ENCODE measurements at places on chromosomes 12 and 14.

DNA sequence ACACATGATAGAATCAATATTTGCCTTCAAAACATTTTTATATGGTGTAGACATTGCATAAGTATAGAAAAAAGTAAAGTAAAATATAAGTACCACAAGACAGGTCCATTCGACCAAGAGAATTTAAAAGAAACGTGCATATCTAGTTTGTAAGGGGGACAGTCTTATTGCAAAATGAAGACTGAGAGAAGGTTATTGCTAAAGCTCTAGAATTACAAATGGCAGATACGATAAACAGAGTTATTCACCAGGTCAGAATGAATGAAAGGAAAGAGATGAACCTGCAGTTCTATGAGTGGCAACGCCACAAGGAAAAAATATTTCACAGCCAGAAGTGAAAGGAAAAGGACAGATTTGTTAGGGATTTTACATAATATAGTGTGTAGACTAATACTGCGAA lies 224.8 kb downstream of the PTPRO start:
- DNase-seq = no peak

DNA sequence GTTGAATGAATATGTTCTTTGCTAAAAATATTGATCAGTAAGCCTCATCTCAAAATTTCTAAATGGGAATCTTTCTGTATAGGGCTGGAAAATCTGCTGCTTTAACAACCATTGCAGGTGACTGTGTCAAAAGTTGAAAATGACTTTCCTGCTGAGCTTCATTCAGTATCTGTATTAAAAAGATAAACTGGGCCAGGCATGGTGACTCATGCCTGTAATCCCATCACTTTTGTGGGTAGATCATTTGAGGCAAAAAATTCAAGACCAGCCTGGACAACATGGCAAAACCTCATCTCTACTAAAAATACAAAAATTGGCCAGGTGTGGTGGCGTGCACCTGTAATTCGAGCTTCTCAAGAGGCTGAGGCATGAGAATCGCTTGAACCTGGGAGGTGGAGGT lies 213.7 kb upstream of the SYT10 start:
- no peak for DNase-seq

- DNase-seq = no peak
These were observed 2.2 kb downstream of the IRF2BPL start for GRCh38 chr14:77026166-77026929.

GRCh38 chr12:79058342-79058741 lies 193.8 kb downstream of the SYT1 start:
- no peak for DNase-seq

DNA sequence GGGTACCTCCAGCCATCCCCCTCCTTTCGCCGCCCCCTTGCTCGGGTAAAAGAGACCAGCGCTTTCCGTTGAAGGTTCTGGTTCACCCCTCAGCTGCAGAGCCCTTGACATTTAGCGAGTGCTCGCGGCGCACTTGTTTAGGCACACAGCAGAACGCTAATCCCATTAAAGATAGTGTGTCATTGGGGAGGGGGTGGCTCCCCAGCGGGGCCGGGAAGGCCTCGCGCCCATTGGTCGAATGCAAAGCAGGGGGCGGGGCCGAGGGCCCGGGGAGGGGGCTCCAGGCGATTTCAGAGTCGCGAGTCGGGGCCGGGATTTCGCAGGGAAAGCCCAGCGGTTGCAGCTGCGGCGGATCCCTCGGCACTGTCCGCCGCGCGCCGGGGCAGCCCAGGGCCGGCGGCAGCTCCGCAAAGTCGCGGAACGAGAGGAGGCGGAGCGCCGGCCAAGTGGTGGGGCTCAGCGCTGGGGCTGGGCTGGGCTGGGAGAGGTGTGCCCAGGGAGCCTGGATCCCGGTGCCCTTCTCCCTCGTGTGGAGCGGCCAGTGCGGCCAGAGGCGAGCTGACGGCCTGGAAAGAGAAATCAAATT lies 122.9 kb downstream of the TSPAN9 start:
- DNase-seq = no peak

GRCh38 chr12:56521590-56522371 lies at the start of gene RBMS2:
RBMS2 (plus strand) TSS chr12:56521820; CDS start chr12:56522024, 204 bp downstream.
- peak; percentile 68 for DNase-seq

GRCh38 chr14:93937519-93937918 lies 10.4 kb downstream of the FAM181A start:
- no peak for DNase-seq

- DNase-seq = no peak
These were observed 1.1 kb downstream of the GALNT16 start for GRCh38 chr14:69260861-69261564.

GRCh38 chr12:82619644-82620043 lies 67.1 kb upstream of the TMTC2 start:
- no peak for DNase-seq

DNA sequence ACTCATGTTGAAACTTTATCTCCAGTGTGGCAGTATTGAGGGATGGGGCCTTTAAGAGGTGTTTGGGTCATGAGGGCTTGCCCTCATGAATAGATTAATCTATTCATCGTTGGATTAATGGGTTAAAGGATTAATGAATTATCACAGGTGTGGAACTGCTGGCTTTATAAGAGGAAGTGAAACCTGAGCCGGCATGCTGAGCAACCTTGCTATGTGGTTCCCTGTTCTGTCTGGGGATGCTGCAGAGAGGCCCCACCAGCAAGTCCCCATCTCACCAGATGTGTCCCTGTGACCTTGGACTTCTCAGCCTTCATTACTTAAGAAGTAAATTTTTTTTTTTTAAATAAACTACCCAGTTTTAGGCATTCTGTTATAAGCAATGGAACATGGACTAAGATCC lies 109.6 kb downstream of the DYRK2 start:
- no peak for DNase-seq

DNA sequence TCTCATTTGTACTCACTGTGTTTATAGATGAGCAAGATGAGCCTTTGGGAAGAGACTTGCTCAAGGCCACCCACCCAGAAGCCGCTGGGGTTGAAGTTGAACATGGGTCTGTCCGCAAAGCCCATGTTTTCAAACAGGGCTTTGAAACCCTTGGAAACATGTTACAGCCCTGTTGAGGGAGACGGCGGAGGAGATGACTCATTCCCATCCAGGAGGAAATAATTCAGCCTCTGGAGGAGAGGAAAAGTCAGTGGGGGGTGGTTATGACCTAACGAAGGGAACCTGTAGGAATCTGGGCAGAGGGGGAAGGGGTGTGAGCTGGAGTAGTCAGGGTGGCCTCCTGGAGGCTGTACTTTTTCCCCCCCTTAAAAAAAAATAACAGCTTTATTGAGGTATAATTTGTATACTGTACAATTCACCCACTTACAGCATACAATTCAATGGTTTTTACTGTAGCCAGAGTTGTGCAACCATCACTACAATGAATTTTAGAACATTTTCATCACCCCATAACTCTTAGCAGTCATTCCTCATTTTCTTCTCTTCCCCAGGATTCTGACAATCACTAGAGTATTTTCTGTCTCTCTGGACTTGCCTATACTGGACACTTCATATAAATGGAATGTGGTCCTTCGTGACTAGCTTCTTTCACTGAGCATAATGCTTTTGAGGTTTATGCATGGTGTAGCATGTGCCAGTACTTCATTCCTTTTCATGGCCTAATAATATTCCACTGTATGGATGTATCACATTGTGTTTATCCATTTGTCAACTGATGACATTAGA lies 1.9 kb upstream of the RIN3 start:
- peak; percentile 71 for DNase-seq

GRCh38 chr12:131402781-131403396 lies 308.0 kb upstream of the SFSWAP start:
- no peak for DNase-seq

DNA sequence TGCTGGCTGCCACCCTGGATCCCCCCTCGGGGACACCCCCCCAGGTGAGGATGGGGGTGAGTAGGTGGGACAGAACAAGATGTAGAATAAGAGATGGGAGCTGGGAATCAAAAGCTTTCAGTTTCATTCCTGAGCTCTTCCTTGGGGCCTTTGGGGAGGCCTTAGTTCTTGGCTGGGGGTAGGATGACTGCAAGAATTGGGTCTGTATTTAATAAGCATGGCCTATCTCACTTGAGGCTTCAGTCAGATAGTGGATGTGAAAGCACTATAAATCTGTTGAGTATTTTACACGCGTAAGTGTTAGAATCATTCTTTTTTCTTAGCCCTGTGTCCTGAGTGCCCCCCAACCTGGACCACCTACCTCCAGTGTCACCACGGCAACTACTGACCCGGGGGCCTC lies 4.6 kb downstream of the MBD6 start:
- no peak for DNase-seq

GRCh38 chr12:52615912-52616311 lies 2.4 kb downstream of the KRT73 start:
- no peak for DNase-seq

DNA sequence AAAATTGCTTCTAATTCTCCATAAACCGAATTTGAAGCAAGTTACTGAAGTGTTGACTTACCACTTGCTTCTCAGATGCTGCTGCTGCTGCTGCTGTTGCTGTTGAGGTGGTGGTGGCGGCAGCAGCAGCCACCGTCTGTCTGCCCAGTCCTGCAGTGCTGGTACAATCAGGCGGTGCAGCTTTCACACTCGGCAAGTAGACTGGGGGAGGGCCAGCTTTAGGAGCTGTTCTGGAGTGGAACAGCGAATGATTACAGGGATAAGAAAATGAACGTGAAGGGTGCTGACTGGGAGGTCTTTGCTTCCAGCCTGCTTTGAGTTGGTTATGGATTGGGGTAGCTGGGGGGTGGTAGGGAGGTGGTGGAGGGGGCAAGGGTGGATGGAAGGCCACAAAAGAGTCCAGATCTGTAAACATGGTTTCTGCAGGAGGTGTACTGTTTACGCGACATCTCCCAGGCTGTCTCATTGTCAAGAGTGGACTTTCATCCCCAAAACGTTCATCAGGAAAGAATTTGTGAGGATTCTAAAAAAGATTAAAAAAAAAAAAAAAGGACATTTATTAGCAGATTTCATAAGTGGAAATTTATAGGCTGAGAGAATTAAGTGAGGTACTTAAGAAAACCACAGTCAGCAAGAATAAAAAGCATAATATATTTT lies 38.8 kb downstream of the UBR7 start:
- no peak for DNase-seq

GRCh38 chr14:101058571-101058970 lies 155.0 kb upstream of the RTL1 start:
- no peak for DNase-seq

DNA sequence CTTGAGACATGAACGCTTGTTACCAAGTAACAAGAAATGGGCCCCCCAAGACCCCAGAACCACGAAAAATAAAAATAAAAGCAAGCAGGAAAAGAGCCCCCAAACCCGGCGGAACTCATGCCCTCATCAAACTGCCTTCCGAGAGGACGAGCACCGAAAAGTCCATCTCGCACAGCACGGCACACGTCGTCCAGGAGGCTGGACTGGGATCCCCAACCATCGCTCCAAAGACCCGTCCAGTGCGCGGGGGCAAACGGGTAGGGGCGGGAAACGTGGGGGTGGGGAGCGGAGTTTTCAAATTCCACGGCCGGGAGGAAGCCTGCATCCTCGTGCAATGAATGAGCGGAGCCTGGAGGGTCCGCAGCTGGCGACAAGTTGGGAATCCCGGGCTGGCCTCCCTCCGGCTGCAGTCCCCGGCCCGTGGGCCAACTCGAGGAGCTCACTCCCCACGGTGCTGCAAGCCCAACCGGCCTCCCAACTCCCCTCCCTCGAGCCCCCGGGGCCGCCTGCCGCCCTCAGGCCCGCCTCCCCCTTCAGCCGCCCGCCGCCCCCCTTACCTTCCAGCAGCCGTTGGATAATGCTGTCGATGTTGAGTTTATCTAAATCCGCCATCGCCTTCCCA lies 484 bp downstream of the PPP1CC start:
- no peak for DNase-seq

DNA sequence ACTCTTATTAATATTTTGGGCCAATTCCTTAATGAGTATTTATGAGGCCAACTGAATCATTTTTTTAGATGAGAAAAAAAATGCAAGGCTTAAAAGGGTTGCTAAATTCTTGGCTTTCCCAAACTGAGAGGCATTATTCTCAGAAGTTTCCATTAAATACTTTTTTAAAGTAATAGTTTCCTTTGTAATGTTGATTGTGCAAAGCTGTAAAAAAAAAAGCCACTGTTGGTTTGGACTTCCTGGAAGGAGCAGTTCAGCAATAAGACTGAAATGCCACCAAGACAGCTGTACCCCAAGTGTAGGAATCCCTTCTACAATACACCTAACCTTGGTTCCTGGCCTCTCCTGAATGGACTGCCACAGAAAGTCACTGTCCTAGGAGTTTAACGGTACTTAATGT lies 231.3 kb downstream of the MON2 start:
- no peak for DNase-seq

DNA sequence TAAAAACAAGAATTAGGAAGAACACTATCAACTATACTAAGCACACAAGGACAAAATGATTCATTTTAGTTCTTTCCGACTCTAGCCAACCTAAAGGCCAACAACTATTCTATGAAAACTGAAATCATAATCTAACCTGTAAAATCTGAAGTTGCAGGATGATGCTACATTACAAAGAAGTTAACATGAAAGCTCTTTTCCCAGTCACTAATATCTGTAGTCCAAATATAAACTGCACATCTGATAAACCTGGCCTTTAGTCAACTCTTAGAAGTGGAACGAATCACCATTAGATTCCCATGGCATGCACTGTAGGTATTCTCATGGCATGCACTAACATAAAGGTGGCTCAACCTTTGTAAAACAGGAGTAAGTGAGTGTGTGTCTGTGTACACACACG lies 41.7 kb downstream of the BLTP3B start:
- DNase-seq = no peak

DNA sequence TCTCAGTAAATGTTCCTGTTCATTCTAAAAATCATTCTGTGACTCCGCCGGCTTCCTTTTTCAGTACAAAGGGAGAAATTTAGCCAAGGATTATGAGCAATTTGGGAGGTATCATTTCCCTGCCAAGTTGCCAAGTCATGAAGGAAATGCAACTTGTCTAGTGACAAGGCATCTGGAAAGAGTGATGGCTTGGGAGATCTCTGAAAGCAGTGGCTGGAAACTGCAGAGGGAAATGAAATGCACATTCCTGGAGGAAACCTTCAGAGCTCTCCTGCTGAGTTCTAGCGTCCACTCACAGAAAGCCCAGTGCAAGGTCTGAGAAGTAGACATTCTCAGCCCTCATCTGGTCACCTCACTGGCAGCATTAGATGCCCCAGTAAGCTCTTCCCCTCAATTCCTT lies 91.7 kb downstream of the GALC start:
- DNase-seq = no peak

GRCh38 chr14:62189698-62190097 lies 427.5 kb downstream of the SNAPC1 start:
- DNase-seq = no peak

GRCh38 chr12:93777254-93777653 lies 100.1 kb downstream of the CRADD start:
- no peak for DNase-seq

DNA sequence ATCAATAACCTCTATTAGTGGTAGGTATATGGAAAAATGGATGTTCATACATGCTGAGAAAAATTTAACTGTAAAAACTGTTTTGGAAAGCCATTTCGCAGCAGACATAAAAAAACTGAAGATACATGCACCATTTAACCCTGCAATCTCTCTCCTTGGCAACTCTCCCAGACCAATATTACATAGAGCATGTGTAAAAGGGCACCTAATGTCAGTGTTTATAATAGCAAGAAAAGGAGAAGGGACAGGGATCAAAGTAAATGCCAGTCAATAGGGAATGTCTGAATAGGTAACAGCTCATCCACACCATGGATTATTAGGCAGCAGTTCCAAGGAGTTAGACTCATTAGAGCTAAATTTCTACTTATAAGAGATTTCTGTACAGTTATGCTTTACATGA lies 77.2 kb downstream of the BTG1 start:
- no peak for DNase-seq
